Activated B cell treated with CpG ODN at 0.5 μM for 24 hours (primary cell): ENCODE measurements at places on chromosomes 2 and 18. TPM values are rescaled to one million over a fixed set of nuclear protein-coding genes. Genes with fewer than 3 reads are reported as not detected.
A peak's percentile ranks its signal among the peaks of the same experiment; 100 is the strongest.

DNA sequence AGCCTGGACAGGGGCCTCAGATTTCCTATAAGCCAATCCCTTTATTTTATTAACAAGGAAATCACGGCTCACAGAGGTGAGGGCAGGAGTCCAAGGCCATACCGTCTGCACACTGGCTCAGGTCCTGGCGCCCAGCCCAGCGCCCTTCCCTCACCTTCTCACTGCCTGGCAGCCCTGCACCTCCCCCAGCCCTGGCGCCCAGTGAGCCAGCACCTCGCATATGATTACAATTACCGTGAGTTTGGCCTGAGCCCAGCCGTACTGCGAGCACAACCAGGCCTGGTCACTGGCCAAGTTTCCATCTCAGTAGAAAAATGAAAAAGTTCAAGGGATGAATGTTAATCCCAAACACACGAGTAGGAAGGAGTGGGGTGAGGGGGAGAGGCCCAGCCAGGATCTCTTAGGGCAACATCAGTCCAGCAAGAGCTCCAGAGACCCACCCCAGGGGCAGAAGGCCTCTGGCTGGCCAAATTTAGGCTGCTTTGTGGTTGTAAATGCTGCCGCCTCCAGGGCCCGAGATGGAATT, 68.4 kb downstream of the MCFD2 start:
- H3K4me3 ChIP-seq: no peak overlapping the region
- peaks cover 6% of the 10 kb centered on the region for H3K27me3 ChIP-seq
- peaks cover 13% of the 10 kb centered on the region for H3K4me1 ChIP-seq

GRCh38 chr2:76498360-76498759, 787.6 kb upstream of the GCFC2 start:
- no peak overlapping the region for H3K27ac ChIP-seq
- H3K27me3 ChIP-seq: no peaks in the 10 kb centered on the region
- no peak overlapping the region for H3K4me3 ChIP-seq

- H3K27me3 ChIP-seq: peaks cover 15% of the 10 kb centered on the region
- DNase-seq: no peak
- H3K4me3 ChIP-seq: peak overlapping the region; percentile 90
- H3K36me3 ChIP-seq: no peaks in the 10 kb centered on the region
- peak overlapping the region; percentile 35 for H3K27ac ChIP-seq
Observed at GRCh38 chr2:11132036-11132671, 23.1 kb upstream of the SLC66A3 start.

- no peaks in the 10 kb centered on the region for H3K27me3 ChIP-seq
- no peak for DNase-seq
- H3K4me1 ChIP-seq: no peaks in the 10 kb centered on the region
- H3K4me3 ChIP-seq: no peak overlapping the region
- H3K27ac ChIP-seq: no peak overlapping the region
- no peaks in the 10 kb centered on the region for H3K36me3 ChIP-seq
Observed at GRCh38 chr2:142857256-142858164, 20.0 kb upstream of the KYNU start.

MC5R gene
- total RNA-seq: not detected in 2 replicates
